ENCODE measurements at places on chromosomes 5 and 9.

GRCh38 chr9:107813287-107813686 lies 323.7 kb upstream of the KLF4 start:
- no peak for DNase-seq

GRCh38 chr9:110261632-110262031 lies 5.3 kb upstream of the TXN start:
- no peak for DNase-seq

DNA sequence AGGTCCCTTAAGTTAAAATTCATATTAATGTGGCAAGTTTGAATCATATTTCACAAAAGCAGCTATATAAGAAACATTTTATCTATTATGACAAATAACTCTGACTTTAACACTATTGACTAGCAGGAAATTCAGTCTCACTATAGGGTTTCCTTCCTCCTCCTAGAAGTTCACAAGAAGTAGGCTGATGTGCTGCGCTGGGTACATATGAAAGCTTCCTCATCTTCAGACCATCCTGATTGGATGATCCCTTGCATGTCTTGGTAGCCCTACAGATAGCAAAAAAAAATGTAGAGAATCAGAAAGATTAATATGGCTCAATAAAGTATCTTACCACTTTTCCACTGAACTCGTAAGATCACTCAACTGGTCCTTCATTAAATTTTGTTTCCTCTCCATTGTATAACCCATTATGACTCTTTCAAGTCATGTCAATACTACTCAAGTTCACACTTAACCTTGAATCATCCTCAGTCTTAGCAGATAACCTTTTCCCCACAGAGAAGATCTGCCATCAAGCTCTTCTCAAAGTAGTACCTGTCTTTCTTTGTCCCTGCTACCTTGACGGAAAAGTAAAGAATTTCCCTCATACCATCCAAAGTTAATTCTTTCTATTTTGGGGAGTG lies 11.5 kb upstream of the PSIP1 start:
- no peak for DNase-seq

GRCh38 chr5:15702102-15702501 lies 202.1 kb downstream of the FBXL7 start:
- no peak for DNase-seq

DNA sequence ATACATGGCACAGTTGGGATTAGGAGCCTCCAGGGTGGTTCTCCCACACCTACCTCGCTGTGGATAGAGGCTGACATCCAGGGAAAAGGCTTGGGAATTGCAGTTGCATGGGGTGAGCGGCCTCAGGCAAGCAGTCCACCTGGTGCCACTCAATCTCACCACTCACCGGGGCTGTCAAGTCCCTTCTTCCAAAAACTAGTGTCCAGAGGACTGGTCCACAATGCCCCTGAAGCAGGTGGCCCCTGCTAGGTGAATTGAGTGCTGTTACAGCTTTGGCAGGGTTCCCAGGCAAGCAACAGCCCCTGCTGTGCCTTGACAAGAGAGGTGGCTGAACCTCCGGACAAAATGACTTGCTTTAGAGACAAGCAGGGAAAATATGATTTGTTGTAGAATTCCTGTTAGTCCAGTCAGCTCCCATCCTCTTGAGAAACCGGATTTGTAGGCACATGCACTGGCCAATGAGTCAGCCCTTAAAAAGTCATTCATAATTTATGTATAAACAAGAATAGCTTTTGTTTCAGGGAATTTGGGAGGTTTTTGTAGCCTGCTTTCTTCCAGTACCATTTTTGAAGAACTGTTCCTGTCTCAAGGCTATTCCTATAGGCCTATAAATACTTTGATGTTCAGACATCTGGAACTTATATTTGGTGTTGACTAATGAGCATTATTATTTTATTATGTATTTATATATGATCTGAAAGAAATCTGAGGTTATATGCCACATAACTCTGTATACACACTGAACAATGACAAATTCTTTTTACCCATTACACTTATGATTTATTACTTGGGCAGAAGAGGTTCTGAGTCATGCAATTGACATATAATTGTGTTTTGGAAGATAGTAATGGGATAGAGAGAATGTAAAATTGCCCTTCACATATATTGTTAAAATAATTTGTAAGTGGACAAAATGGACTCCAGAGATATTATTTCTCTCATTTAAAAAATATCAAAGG lies 411.1 kb downstream of the ACTL7B start:
- no peak for DNase-seq

- DNase-seq = no peak
These were observed 640.7 kb upstream of the ST8SIA4 start for GRCh38 chr5:101543780-101544179.

- no peak for DNase-seq
These were observed 60.0 kb downstream of the TMEM215 start for GRCh38 chr9:32843295-32843694.

DNA sequence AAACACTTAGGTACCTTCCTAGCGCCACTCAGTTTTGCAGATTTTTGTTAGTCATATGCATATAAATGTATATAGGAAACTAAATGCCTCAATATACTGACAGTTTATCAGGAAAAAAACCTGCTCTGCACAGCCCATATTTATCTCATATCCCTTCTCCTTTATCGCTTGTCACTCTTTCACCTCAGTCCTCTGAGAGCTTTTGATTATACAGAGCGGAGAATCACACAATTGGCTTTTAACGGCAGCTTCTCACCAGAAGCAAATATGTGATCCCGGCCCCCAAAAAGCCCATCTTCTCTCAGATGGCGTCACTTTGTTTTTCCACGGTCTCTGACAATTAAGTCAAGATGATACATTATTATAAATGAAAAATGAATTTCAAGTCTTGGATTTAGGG lies 362.6 kb downstream of the DNAH5 start:
- no peak for DNase-seq

GRCh38 chr5:157358871-157359270 lies 92.9 kb downstream of the CYFIP2 start:
- no peak for DNase-seq

DNA sequence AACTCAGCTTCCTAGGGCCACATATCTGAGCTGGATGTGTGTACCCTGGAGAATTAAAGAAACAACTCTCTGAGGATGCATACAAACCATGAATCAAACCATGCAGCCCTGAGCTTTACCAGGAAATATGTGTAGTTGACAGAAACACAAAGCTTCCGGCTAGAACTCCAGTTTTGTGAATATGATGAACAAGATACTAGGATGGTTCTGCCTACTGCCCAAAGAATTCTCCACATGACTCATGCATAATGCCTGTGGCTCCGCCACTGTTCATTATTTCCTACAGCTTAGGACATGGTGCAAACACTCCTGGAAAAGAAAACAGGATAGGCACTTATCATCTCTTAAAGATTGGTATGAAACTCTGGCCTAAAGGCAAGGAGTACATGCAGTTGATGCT lies 343.4 kb downstream of the DNAH5 start:
- DNase-seq = no peak

- DNase-seq = no peak
These were observed 256.4 kb upstream of the TARS1 start for GRCh38 chr5:33184367-33184766.

DNA sequence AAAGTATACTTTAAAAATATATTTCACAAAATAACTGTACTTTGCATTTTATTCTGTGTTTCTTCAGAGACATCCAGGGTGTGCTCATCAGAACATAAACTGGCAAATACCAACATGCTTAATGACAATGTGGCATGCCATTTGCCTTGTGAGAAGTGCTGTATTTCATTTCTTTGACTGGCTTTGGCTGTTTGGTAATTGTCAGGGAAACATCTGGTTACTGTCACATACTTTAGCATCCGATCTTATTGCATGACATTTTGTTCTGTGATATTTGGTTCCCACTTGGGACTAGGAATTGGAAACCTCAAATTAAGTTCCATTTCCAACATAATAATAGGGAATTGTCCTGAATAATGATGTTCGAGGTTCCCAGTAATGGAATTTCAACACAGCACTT lies 96.5 kb downstream of the FGF10 start:
- DNase-seq = no peak

DNA sequence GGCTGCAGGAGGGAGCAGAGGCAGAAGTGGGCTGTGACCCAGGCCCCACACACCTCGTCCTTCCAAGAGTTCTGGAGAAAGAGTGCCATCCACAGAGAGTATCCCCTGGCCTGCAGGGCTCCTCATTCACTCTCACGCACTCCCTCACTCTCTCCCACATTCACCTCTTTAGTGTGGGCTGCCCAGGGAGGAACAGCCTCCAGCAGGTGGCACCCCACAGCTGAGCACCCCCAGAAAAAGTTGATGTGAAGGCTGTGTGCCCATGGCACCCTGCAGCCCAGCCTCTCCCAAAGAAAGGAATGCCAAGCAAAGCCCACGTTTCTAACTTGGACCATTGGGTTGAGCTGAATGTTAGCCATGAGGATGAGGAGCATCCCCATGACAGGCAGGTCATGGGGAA lies 4.5 kb upstream of the SHC3 start:
- DNase-seq = no peak

DNA sequence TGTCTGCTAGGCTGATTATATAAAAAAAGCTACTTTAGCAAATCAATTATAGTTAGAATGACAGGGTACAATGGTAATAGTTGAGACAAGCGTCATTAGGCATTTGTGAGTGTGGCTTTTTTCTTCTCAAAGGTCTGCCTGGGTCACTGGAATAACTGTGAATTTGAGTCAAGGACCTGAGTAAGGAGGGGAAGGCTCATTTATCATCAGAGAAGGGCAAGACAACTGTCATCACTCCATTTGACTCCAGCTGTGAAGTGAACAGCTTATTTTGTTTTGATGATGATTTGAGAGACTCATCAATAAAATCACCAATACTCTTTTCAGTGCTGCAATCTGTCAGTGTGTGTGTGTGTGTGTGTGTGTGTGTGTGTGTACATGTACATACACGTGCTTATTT lies 118.6 kb downstream of the MAT2B start:
- no peak for DNase-seq

DNA sequence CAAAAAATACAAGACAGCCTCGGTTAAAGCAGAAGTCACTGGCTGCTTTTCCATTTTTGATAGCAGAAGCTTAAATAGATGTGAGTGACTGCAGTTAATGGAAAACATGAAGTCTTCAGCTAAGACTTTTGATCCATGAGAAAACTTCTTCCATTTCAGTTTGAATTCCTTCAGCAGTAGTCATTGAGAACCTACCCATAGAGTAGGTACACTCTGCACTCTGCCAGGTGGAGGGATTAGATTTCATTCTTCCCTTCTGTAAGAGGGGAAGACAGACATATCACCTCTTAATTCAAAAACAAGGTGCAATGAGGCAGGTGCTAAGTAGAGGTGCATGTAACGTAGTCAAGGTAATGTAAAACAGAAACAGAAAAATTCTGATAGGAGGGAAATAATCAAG lies 26.7 kb upstream of the XPA start:
- DNase-seq = no peak

DNA sequence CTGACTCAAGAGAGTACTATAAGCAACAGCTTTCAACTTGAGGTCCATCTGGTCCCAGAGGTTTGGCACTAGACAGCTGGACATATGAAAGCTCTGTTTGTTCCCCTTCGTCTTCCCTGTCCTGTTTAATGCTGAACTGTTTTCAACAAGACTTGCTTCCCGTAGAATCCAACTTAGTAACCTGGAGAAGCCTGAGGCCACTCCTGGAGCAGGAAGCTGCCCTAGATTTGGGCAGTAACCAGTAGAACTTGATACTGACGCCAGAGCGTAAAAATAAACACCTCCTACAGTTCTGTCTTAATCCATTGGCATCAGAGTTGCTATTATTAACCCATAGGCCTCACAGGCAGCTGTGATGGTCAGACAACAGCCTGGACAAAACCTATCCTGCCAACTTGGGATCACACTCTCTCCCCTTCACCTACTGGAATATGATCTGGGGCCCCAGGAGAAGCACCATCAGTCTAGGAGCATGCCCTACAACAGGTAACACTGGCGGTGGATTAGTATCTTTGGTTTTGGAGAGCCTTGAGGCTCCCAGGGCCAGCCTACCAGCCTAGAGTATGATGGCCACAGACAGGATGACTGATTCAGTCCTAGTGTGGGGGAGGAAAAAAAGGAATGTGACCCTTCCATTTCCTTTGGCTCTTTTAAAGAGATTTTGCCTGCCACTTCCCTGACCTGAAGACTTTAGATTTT lies 29.2 kb downstream of the RUSC2 start:
- no peak for DNase-seq

GRCh38 chr9:87816036-87816435 lies 66.6 kb upstream of the SPATA31E1 start:
- DNase-seq = no peak

DNA sequence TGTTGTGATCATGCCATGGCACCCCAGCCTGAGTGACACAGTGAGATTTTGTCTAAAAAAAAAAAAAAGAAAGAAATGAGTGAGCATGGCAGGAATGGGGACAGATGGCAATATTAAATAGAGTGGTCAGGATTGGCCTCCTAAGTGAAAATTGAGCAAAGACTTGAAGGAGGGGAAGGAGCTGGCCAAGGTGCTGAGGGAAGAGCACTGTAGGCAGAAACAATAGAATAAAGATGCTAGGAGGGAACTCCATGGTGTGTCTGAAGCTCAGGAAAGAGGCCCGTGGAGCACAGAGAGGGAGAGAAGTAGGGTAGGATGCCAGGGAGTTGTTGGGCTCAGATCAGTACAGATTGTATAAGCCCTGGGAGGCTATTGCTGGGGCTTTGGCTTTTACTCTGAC lies 64.4 kb upstream of the PCAT7 start:
- DNase-seq = no peak

DNA sequence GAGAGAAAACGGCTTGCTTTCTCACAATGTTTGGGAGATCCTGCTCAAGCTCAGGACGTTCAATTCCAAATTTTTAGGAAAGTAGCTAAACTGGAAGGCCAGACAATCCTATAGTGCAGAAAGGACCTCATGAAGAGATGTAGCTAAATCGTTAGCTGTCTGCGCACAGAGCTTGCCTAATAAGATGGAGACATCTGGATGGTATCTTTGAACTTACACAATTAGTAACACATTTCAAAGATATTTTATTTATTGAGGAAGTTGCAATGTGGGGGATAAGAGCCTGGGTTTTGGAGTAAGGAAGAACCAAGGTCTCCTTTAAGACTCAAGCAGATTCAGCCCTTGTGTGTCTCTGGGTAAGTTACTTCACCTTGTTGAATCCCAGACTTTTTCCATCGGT lies 28.6 kb upstream of the RAB14 start:
- no peak for DNase-seq

DNA sequence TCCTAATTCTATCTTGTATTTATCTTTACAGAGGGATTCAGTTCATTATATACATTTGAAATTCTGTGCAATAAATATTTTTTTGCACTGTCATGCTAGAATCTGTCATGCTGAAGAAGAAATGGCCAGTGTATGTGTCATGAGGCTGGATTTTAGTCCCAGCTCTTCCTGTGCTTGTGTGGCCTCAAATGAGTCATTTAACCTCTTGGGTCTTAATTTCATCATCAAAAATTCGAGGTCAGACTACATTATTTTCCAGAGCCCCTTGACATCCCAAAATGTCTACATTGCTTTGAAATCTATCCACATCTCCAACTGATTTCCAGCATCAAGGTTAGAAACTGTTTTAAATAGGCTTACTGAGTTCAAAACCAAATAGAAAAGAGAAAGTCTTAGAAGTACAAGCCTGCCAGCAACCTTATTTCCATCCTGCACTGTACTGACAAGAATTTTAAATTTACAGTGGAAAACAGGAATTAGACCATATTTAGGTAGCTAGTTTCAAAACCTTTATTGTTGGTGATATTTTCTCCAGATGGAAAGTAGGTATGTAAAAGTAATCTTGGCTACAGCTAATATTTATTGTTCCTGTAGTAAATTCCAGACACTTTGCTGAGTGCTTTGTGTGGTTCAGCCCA lies 96.7 kb upstream of the MAMDC2 start:
- no peak for DNase-seq

GRCh38 chr5:88419931-88420330 lies 151.3 kb upstream of the TMEM161B start:
- no peak for DNase-seq
